ENCODE measurements at places on chromosomes 2 and 18. TPM values are rescaled to one million over a fixed set of nuclear protein-coding genes. Genes with fewer than 3 reads are reported as not detected.

- peaks cover 4% of the 10 kb centered on the region for H3K4me1 ChIP-seq
- peak; percentile 96 for DNase-seq
- no peaks in the 10 kb centered on the region for H3K36me3 ChIP-seq
- no peaks in the 10 kb centered on the region for H3K27me3 ChIP-seq
- no peak overlapping the region for H3K27ac ChIP-seq
- no peak overlapping the region for H3K4me3 ChIP-seq
These were observed 291.2 kb upstream of the DDX18 start for GRCh38 chr2:117523267-117523666.

DNA sequence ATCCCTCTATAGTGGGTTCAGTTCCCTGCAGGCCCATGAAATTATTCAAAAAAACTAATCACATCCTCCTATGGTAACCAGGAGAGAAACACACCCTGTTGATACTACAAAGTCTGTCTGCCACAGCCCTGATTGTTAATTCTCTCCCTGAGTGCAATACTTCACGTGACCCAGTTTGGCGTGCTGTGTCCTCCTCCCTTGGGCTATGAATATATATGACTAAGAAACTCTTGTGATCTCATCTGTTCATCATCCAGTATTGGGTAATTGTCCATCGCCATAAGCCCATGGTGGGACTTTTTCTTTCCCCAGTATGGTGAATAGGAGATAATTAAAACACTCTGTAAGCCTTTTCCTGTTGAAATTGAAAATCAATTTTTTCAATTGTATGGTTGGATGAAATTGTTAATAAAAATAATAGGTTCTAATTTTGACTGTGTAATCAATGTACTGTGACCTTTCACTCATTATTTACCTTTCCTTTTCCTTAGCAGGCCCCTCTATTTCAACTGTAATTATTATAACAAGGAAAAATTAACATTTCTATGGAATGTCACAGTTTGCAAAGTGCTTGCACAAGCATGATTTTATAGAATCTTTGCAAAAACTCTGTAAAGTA is 1822.6 kb downstream of the SUCLG1 start:
- no peaks in the 10 kb centered on the region for H3K4me1 ChIP-seq
- no peak overlapping the region for H3K4me3 ChIP-seq
- DNase-seq = no peak
- H3K27ac ChIP-seq = no peak overlapping the region
- H3K27me3 ChIP-seq = no peaks in the 10 kb centered on the region

- H3K4me1 ChIP-seq = no peaks in the 10 kb centered on the region
- H3K36me3 ChIP-seq = peaks cover 91% of the 10 kb centered on the region
- H3K27me3 ChIP-seq = no peaks in the 10 kb centered on the region
- DNase-seq = peak; percentile 20
These were observed 27.3 kb downstream of the NDUFA10 start for GRCh38 chr2:239997686-239998409.

- no peak overlapping the region for H3K27ac ChIP-seq
- no peak for DNase-seq
- H3K4me1 ChIP-seq = peaks cover 3% of the 10 kb centered on the region
- H3K27me3 ChIP-seq = no peaks in the 10 kb centered on the region
These were observed 53.6 kb upstream of the LAPTM4A start for GRCh38 chr2:20104900-20105545.

DNA sequence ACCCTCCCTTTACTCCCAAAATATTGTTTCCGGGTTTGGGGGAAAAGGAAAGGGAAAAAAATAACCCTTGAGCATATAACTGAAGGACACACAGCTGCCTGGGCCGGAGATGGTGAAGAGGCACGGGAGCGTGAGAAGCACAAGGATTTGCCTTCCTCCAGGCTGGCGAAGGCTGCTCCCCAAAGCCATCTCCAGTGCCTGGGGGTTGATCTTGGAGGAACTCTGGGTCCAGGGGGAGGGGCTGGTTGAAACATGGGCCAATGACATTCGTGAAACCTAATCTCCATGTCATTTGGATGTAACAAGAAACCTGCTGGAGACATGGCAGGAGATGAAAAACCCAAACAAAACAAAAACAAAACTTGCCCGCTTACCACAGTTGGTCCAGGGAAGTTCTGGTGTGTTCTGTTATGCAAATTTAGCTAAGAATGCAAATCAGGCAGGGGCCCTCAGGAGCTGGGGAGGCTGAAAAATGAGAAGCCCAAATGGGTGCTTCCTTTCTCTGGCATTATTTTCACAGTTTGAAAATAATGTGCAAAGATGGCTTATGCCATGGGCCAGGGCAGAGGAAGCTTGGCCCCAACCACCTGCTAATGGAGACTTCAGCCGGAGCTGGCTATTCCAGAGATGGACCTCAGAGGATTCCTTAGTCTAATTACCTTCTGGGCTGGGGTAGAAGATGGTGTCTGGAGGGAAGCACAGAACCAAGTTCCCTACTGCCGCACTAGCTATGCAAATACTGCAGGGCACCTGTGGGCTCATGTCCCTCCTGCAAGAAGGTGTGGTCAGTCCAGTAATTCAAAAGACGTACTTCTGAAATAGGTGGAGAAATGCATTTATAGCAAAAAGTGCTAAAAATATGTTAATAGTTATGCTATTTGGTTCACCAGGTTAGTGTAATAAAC is 180.9 kb downstream of the BCL2 start:
- peaks cover 44% of the 10 kb centered on the region for H3K4me1 ChIP-seq
- DNase-seq = peak; percentile 46
- no peak overlapping the region for H3K4me3 ChIP-seq
- peak overlapping the region; percentile 21 for H3K27ac ChIP-seq

DNA sequence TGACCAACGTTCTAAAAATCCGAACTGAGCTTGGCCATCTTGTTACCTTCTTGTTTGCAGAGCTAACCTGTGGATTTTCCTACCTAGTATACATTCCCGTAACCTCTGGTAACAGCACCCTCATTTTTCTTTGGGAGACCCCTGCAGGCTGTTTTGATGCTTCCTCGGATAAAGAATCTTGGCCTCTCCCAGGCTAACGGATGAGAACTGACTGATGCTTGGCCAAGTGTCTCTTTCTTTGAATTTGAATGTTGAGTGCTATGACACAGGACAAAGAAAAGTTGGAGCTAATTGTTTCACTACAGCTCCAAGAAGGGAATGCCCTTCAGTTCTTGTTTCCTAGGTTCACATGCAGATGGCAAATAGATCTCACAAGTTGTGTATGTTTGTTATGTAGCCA is 19.3 kb upstream of the CAVIN2 start:
- peaks cover 35% of the 10 kb centered on the region for H3K4me1 ChIP-seq
- no peak for DNase-seq
- no peaks in the 10 kb centered on the region for H3K36me3 ChIP-seq
- H3K4me3 ChIP-seq = no peak overlapping the region

DNA sequence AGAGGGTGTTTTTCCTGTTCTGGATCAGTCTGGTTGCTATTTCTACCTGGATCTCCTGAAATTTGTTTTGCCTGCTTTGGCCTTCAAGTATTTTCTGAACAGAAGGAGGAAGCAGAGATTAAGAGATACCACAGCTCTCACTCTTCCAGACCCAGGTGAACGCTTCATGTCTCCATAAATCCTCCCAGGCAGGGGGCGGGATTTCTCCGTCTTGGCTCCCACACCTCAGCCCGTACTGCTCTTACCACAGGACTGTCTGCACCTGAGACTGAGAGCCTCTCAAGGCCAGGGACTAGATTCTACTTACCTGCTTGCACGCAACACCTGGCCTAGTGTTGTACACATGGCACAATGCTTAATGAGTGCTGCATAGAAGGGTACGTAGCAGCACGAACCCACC is 59.9 kb upstream of the LRPPRC start:
- no peak overlapping the region for H3K27ac ChIP-seq
- no peaks in the 10 kb centered on the region for H3K36me3 ChIP-seq
- no peak overlapping the region for H3K4me3 ChIP-seq
- DNase-seq = no peak
- no peaks in the 10 kb centered on the region for H3K27me3 ChIP-seq

- H3K4me1 ChIP-seq = no peaks in the 10 kb centered on the region
- DNase-seq = no peak
- H3K27ac ChIP-seq = no peak overlapping the region
- H3K36me3 ChIP-seq = no peaks in the 10 kb centered on the region
These were observed 1617.4 kb upstream of the ACVR2A start for GRCh38 chr2:146227152-146228019.

DNA sequence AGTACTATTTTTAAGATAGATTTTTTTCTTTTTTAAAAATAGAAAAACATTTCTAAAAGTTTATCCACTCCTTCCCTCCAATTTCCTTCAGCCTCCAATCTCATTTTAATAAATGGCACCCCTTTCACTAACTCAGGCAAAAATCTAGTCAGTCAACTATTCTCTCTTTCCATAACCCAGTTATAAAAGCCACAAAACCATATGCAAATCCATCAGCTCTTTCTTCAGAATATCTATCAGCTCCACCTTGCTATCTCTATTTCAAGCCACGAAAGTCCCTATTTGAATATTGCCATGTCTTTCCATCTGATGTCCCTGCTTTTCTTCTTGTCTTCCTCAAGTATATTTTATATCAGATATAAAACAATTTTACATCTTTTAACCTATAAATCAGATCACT is 397.1 kb downstream of the ERBB4 start:
- H3K36me3 ChIP-seq = no peaks in the 10 kb centered on the region
- DNase-seq = no peak
- no peaks in the 10 kb centered on the region for H3K4me1 ChIP-seq
- H3K27ac ChIP-seq = no peak overlapping the region
- no peak overlapping the region for H3K4me3 ChIP-seq
- H3K27me3 ChIP-seq = no peaks in the 10 kb centered on the region

GRCh38 chr2:44077942-44078511 is 82.2 kb upstream of the LRPPRC start:
- no peak overlapping the region for H3K4me3 ChIP-seq
- no peak for DNase-seq
- no peaks in the 10 kb centered on the region for H3K27me3 ChIP-seq
- no peaks in the 10 kb centered on the region for H3K36me3 ChIP-seq
- H3K4me1 ChIP-seq = no peaks in the 10 kb centered on the region

GRCh38 chr2:71607151-71607889 is 154.0 kb downstream of the DYSF start:
- no peaks in the 10 kb centered on the region for H3K36me3 ChIP-seq
- no peaks in the 10 kb centered on the region for H3K27me3 ChIP-seq
- no peaks in the 10 kb centered on the region for H3K4me1 ChIP-seq
- H3K4me3 ChIP-seq = no peak overlapping the region

DNA sequence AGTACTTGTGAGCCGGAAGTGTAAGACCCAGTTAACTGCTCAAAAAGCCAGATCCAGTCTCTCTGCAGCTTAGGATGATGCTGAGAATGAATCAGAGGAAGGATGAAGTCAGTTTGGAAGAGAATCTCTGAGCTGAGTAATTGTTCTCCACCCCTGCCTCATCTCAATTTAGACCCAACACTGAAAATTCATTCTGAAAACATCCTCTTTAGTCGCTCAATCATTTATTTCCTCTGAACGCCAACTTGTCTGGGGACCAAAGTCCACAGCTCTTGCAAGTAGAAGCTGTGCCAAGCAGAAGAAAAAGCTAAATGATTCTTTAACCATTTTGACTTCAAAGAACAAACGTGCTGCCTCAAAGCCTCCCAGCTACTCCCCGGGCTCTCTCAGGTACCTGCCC is 177.1 kb upstream of the KLHL29 start:
- no peaks in the 10 kb centered on the region for H3K36me3 ChIP-seq
- peaks cover 9% of the 10 kb centered on the region for H3K4me1 ChIP-seq
- no peak overlapping the region for H3K4me3 ChIP-seq

- H3K36me3 ChIP-seq = no peaks in the 10 kb centered on the region
- H3K4me3 ChIP-seq = no peak overlapping the region
- H3K27ac ChIP-seq = no peak overlapping the region
- no peak for DNase-seq
- no peaks in the 10 kb centered on the region for H3K27me3 ChIP-seq
These were observed 51.5 kb downstream of the SMIM21 start for GRCh38 chr18:75376004-75376403.

DNA sequence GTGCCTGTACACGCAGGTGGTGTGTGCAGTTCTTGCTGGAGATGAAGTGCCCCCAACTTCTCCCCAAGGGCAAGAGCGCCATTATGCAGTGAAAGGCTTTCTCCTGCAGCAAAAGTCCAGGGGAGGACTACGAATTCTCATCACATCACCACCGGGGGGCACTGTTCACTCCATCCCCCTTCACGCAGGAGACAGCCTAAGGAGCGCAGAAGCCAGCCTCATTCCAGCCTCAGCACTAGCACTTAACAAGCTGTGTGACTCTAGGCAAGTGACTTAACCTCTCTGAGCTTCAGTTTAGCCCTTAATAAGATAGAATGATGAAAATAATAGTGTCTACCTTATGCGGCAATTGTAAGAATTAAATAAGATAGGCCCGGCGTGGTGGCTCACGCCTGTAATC is 32.3 kb downstream of the DNMT3A start:
- DNase-seq = peak; percentile 84
- no peaks in the 10 kb centered on the region for H3K27me3 ChIP-seq
- H3K4me1 ChIP-seq = peaks cover 98% of the 10 kb centered on the region
- H3K36me3 ChIP-seq = peaks cover 43% of the 10 kb centered on the region

- DNase-seq = peak; percentile 76
- H3K4me3 ChIP-seq = no peak overlapping the region
- no peaks in the 10 kb centered on the region for H3K36me3 ChIP-seq
- H3K4me1 ChIP-seq = no peaks in the 10 kb centered on the region
These were observed 45.4 kb downstream of the TTN start for GRCh38 chr2:178761759-178762371.

DNA sequence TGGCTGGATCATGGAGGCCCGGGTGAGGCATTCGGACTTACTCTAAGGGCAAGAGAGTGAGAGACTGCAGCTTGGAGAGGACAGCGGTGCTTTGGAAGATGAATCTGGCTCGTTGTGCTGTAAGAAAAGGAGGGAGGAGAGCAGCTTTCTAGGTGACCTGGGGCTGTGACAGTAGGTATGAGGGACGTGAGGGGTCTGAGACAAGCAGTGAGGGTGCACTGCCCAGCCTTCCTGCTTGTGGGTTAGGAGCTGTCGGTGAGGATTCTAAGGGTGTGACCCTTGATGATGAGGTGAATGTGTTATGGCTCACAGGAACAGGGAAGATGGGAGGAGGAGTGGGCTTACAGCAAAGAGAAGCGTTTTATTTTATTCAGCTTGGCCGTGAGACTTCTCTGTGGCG is 27.1 kb upstream of the RHOB start:
- peaks cover 66% of the 10 kb centered on the region for H3K4me1 ChIP-seq
- peak; percentile 9 for DNase-seq
- peak overlapping the region; percentile 67 for H3K27ac ChIP-seq
- H3K4me3 ChIP-seq = no peak overlapping the region

PAIP2B gene
- total RNA-seq = 6.4 TPM

TAF1B gene
- 23.2 TPM for total RNA-seq

NEU2 gene
- total RNA-seq = not detected

AGAP1 gene
- total RNA-seq = 70.7 TPM

PROM2 gene
- 370 TPM for total RNA-seq

COL5A2 gene
- total RNA-seq = 95.3 TPM

UGT1A5 gene
- total RNA-seq = 1.7 TPM

CRYGB gene
- total RNA-seq = not detected

SCN1A gene
- total RNA-seq = under 0.01 TPM

ZNF892 gene
- total RNA-seq = 12.5 TPM

Measured in stomach (tissue), 19 donors.